LHCN-M2 (cell line): ENCODE measurements at places on chromosomes 1 and 21.

DNA sequence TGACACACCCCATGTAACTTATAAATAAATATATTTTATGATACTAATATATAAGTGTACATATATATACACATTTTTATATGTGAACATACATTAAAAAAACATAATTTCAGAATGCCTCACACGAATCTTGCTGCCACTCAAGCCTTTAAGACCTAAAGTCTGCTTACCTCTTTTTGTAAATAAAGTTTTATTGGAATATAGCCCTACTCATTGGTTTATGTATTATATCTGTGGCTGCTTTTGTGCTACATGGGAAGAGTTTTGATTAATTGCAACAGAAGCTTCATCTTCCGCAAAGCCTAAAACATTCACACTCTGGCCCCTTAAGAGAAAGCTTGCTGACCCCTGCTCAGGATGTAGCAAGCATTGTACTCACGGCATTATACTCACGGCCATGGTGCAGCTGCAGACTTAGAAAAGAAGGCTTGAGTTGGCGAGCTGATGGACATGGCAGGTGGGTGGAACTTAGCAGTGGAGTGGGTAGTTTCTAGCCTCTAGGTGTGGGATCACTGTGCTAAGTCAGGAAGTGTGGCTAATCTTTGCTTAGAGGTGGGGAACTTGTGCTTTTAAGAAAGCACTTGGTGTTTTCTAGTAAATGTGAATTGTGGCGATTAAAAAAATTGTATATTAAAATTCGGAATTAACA is 80.8 kb downstream of the DYRK1A start:
- DNase-seq = peak; percentile 49

- DNase-seq = no peak
Observed at GRCh38 chr21:29433366-29434059, 134.8 kb downstream of the BACH1 start.

- DNase-seq = no peak
Observed at GRCh38 chr21:26599261-26599660, 26.2 kb upstream of the CYYR1 start.

GRCh38 chr21:33238146-33238545 is 8.4 kb downstream of the IFNAR2 start:
- no peak for DNase-seq

GRCh38 chr1:12552951-12553921 is 64.8 kb downstream of the DHRS3 start:
- no peak for DNase-seq

- no peak for DNase-seq
Observed at GRCh38 chr21:45873866-45874265, 107.7 kb upstream of the COL6A1 start.

- no peak for DNase-seq
Observed at GRCh38 chr1:118960026-118960561, 28.0 kb downstream of the TBX15 start.

GRCh38 chr1:229836324-229836723 is 210.3 kb downstream of the URB2 start:
- no peak for DNase-seq

DNA sequence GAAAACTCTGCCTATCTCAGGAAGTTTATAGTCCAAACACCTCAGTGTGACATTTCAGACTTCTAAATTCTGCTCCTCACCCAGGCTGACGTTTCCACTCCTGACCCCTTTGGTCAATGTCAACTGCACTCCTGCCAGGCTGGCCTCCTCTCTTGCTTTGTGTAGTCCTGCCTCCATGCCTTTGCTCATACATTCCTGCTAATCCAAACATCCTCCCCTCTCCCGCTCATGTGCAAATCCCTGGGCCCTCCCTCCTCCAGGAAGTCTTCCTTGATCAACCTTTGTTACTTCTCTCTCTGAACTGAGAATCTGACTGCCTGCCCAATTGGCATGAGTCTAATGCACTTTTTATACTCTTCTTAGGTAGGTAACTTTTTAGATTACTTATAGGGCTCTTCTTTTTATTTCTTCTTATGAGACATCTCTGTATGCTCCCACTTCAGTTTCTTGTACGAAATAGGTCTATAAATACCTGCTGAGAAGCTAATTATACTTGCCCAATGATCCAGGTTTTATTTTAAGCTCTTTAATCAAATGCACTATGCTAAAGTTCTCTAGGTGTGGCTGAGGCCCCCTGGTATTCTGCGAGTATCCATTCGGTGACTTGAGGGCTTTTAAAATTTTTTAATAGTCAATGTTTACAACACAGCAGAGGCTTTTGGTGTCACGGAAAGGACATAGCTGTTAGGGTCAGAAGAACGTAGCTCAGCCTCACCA is 128.1 kb downstream of the PLXNA2 start:
- no peak for DNase-seq

- DNase-seq = peak; percentile 3
Observed at GRCh38 chr1:93518516-93518915, 70.6 kb downstream of the FNBP1L start.

DNA sequence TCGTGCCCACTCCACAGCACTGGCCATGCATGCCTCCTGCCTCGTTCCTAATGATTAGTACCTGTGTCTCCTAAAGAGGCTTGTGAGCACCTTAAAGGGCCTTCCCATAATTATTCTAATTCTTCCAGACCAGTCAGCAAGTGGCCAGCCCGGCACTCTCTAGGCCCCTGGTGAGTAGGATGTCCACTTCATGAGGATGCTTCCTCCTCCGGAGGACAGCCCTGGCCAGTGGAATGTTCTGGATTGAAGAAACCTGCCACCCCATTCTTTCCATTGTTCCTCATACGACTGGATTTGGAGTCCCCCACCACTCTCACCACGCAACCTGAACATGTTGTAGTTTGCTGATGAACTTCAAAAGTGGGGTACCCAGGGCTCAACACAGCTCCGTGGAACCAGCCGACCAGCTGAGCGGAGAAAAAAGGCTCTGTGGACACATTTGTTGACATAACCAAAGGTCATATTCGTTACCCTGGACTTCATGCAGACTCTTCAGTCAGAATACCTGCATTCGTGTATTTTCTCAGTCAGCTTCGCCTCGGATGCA is 46.7 kb upstream of the LBR start:
- no peak for DNase-seq

DNA sequence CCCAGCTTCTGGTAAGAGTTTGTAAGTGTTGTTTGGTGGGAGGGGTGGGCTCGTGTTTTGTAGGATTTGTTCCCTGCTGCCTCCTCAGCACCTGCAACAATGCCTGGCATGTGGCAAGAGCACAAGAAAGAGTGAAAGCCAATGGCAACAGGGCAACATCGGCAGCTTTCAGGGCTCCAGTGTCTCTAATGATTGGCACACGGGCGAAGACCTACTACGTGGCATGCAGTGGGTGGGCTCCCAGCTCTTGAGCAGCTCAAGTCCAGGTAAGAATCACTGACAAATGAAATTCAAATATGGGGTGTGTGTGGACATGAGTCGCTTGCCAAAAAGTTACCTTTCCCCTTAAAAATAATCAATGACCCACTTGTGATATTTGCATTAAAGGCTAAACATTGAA is 23.9 kb upstream of the SLC1A7 start:
- DNase-seq = no peak

DNA sequence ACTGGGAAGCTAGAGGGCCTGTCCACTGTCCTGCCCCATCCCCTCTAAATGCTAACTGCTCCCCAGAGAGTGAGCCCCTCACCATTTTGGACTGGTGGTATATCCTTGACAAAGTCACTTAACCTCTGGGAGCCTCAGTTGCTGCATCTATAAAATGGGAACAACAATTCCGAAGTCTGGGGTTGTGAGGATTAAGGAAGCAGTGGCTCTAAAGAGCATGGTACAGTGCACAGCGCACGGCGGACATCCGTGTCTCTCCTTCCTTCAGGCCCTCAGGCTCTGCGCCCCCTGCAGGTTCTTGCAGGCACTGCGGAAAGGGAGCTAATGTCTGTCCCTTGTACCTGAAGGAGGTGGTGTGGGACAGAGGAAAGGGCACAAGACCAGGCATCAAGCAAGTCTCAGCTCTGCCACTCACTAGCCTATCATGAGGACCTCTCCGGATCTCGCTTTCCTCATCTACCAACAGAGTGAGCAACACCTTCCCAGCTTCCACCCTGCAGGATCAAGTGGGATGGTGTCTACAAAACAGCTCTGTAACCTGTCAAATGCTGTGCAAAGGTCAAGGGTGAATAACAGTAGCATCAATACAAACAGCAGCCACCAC is 20.1 kb downstream of the ECE1 start:
- DNase-seq = peak; percentile 53

- DNase-seq = peak; percentile 67
Observed at GRCh38 chr1:161096530-161096929, 1.6 kb upstream of the KLHDC9 start.

GRCh38 chr1:90840352-90840751 is 123.2 kb upstream of the BARHL2 start:
- DNase-seq = no peak

- DNase-seq = no peak
Observed at GRCh38 chr1:223243441-223244050, 100.5 kb upstream of the TLR5 start.

DNA sequence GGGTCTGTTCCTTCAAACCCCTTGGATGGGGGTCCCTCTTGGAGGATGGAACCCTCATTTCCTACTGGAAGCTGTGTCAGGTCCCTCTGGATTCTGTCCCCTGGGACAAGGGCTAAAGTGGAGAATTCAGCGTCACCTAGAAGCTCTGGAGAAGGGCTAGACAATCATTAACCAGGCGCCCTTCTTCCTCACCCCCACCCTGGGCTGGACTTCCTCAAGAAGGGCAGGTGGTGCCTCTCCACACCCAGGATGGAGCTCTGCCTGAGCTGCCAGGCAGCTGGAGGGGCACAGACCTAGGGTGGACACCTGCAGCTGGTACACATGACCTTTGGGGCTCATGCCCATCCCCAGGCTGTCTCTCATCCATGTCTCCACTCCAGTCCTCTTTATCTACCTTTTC is 3.6 kb downstream of the CELF3 start:
- no peak for DNase-seq

GRCh38 chr1:76232666-76233065 is 158.1 kb downstream of the ST6GALNAC3 start:
- DNase-seq = no peak

- DNase-seq = no peak
Observed at GRCh38 chr1:30538226-30538992, 185.0 kb downstream of the MATN1 start.

DNA sequence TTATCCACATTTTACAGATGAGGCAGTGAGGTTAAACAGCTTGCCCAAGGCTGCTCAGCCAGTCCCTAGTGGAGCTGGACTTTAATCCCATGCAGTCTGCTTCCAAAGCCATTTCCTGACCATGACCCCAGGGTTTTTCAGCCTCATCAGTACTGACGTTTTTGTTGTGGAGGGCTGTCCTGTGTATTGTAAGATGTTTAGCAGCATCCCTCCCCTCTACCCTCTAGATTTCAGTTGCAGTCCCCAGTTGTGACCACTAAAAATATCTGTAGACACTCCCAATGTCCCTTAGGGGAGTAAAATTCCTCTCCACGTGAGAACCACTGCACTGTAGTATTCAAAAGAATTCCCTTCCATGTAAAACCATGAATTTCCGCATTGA is 30.2 kb upstream of the C1orf105 start:
- peak; percentile 34 for DNase-seq

DNA sequence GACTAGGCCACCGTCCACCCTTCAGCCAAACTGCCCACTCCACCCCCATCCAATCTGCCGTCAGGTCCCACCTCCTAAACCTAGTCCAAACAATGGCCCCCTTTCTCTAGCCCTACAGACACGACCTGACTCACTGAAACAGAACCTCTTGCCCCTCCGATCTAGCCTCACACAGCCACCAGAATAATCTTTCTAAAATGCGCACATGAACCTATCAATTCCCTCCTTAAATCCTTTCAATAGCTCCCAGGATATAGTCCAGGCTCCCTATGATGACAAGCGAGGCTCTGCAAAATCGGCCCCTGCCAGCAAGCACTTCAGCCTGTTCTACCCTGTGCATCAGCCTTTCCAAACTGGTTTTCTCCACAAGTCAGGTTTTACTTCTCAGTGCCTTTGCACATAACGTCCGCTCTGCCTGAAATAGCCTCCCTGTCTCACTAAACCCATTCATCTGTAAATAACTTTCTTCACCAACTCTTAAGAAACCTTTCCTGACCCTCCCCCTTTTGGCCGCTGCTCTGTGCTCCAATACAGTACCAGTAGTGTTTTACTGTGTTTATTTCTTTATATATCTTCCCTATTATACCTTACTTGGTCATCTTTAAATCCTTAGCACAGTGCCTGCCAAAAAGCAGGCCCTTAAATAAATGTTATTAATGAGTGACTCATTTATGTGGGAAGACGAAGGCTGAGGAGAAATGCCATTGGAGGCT is 9.0 kb upstream of the CDC20 start:
- DNase-seq = no peak

GRCh38 chr1:36553591-36554322 is 71.0 kb upstream of the CSF3R start:
- peak; percentile 42 for DNase-seq

- DNase-seq = peak; percentile 13
Observed at GRCh38 chr1:29437946-29438345, 201.6 kb downstream of the PTPRU start.

DNA sequence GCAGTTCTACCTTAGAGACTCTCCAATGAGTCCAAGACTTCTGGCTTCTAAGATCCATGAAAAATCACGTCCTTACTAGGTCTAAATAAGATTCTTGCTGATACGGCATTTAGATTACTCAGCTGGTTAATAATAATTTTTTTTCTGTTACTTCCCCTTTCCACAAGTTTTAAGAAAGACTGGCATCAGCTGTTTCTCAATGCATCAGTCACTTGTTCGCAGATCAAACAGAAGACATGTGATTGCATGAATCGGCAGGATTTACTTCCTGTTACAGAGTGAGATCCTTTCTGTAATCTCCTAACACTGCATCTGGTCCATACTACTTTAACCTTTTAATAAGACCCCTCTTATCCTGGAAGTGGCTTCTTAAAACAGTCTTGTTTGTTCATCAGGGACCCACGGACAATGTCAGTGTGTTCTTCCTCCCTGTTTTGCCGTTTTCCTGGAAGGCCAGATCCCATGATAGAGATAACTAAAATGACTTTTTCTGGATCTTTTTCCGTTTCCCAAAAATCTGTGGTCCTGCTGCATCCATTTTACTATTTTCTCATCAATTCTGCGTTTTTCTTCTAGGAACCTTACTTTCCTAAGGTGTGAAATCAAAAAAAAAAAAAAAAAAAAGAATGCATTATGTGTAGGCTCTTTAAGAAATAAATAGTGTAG is 6.1 kb downstream of the NPL start:
- DNase-seq = peak; percentile 19

GRCh38 chr1:30903343-30904034 is 5.1 kb downstream of the SDC3 start:
- DNase-seq = no peak
